NCI-H2081 (cell line): ENCODE measurements at places on chromosomes 2 and 18.
A peak's percentile ranks its signal among the peaks of the same experiment; 100 is the strongest.

DNA sequence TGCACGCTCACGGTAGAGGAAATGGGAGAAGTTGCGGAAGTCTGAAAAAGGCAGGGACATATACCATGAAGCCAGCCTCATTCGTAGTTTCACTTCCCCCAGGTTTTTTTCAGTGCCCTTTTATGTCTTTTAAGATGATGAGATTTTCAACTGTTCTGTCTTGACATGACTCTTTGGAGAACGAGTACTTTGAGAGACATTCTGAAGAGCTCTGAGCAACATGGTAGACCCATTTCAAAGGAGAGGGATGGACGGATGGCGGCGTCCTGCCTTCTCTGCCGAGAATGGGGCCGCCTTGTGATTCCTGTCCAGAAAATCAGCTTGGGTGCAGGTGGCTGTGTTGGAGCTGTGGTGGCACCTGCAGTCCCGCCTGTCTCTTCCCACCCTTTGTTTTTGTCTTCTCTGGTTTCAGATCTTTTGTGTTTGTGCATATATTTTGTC is 41.7 kb downstream of the SH3BP4 start:
- peak; percentile 24 for DNase-seq

- DNase-seq: no peak
These were observed 427.7 kb downstream of the METTL4 start for GRCh38 chr18:2143636-2144035.

GRCh38 chr2:47815764-47816163 is 32.8 kb downstream of the MSH6 start:
- no peak for DNase-seq

- no peak for DNase-seq
These were observed 258.7 kb downstream of the TTC32 start for GRCh38 chr2:19643117-19643518.

DNA sequence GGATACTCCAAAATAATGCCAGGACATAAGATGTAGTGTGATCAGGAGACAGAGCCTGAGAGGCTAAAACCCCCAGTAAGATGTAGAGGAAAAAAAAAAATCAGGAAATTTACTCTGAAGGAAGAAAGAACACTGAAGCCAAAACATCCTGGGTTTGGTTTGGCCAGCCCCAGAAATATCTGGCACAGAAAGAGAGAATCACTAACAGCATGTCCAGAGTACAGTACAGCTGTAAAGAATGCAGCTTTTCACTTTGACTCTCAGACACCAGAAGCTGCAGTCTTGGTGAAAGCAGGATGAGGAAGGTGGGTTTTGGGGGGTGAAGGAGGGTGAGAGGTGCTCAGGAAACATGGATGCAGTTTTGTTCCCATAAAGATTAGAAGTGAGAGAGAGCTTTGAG is 1577.7 kb upstream of the ACVR2A start:
- DNase-seq: no peak

- no peak for DNase-seq
These were observed 937 bp upstream of the LANCL1 start for GRCh38 chr2:210477496-210477895.

GRCh38 chr2:173161507-173161906 is 85.9 kb downstream of the MAP3K20 start:
- no peak for DNase-seq

DNA sequence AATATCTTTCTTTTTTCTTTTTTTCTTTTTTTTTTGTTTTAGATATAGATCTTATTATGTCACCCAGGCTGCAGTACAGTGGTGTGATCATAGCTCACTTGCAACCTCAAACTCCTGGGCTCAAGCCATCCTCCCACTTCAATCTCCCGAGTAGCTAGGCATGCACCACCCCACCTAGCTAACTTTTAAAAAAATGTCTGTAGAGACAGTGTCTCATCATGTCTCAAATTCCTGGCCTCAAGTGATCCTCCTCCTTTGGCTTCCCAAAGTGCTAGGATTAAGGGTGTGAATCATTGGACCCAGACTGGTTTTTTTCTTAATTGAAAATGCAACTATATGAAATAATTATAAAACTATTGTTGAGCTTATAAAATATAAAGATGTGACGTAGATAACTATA is 9.8 kb upstream of the ZCCHC2 start:
- no peak for DNase-seq

DNA sequence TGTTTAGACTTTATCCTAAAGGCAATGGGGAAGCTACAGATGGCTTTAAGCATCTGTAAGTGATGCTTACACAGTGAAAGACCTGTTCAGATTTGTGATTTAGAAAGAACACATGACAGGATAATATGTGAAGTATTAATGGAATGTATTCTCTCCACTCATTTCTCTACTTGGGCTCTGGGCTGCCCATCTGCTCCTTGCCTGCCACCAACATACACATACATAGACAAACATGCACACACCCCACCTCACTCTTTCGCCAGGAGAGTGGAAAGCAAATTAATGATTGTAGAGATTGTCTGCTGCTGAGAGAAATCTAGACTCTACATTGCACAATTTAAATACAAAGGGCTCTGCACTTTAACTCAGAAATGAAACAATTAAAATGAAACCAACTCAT is 61.0 kb upstream of the NFE2L2 start:
- DNase-seq: no peak

- DNase-seq: no peak
These were observed 5.7 kb upstream of the YPEL5 start for GRCh38 chr2:30141136-30141535.

DNA sequence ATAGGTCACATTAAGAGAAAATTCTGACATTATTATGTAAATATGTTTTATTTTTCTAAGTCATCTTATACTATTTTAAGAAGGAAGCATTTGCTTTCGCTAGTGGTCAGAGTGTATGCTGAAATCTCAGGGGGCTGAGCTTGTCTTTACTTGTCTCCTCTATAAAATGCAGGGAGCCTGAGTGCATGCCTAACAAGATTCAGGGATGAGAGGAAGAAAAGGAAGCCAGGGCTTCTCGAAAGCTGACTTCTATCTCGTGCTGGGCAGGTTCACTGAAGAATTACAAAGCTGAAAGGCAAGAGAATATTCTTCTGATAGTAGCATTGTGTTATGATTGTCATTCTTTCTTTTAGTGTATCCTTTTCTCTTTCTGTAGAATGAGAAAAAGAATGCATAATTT is 467.4 kb downstream of the SOX11 start:
- no peak for DNase-seq

- no peak for DNase-seq
These were observed 1.2 kb downstream of the STON1 start for GRCh38 chr2:48531141-48531648.

DNA sequence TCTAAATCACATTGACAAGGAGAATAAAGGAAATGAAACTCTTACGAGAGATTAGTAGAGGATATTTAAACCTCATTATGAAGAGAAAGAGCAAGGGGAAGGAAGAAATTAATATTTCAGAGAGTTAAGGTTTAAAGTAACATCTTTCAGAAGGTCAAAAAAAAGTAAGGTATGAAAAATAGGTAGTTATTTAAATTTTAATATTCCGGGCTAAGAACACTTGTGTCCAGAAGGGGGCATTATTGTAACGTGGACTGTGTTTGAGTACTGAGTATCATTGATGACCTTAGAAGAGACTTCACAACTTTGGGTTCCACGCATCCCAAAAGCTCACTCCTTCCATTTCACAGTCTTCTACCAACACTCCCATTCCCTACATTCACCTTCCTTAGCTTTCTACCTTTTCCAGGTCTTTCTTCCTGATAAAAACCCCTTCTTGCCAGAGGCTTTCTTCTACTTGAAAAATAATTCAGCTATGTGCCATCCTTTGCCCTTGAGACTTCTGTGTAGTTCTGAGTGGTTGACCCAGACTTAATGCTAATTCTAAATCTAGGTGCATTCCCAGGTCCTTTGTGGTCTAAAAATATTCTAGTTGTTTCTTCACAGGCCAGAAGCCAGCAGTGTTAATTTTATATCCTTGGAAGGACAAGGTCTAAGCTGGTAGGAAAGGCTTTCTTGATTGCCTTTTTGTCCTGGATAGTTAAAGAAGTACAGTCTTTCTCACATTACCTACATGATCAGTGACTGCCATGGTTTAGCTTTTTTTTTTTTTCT is 16.5 kb downstream of the DYNC1I2 start:
- peak; percentile 32 for DNase-seq

GRCh38 chr2:118050386-118050785 is 36.5 kb upstream of the CCDC93 start:
- DNase-seq: peak; percentile 13

GRCh38 chr18:26057344-26057773 is 33.1 kb downstream of the SS18 start:
- no peak for DNase-seq

DNA sequence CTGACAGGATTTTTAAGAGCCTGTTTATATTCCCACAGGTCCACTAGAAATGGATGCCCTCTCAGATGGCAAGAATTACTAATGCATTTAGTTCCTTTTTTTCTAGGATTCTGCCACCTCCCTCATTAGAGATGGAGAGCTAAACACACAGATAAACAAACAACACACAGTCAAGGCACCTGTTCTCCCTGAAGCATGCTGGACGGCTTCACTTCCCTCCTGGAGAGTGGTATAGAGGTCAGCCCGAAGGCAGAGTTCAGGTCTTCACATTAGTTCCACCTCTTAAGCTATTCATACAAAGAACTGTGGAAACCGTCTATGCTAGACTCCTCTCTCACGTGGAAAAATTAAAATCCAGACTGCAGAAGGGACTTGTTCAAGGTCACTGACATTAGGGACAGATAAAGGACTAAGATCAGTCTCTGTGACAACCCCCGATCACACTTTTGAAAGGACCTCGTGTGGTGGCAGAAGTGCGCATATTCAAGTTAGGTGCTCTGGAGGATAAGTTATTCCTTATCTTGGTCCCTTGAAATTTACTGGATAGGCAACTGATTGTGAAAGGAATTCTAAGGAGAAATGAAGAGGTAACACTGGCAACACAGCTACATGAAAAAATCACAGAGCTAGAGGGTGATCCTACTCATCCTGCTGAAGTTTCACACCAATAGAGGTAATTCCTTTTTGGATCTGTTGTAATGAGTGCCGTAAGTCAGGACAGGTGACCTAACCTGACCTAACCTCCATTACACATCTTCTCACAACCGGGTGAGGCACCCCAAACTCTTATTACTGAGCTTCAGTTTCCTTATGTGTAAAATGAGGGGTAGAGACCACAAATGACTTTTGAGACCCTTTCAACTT is 75.1 kb downstream of the SPRED2 start:
- DNase-seq: no peak

GRCh38 chr18:14949800-14950664 is 202.1 kb downstream of the ANKRD30B start:
- DNase-seq: no peak

- no peak for DNase-seq
These were observed 99.4 kb upstream of the RASGRP3 start for GRCh38 chr2:33377048-33377447.

DNA sequence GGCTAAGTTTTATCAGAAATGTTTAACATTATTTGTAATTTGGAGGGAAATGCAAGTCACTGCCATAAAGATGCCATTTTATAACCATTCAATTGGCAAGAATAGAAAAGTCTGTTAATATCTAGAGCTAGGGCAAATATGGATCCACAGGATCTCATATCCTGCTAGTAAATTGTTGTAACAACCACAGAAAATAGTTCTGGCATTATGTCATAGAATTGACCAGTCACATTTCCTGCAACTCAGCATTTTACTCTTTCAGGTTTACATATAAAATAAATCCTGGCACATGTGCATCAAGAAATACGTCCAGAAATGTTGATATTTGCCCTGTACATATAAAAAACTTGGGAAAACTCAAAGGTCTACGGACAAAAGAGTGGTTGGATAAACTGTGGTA is 32.9 kb downstream of the OSBPL6 start:
- no peak for DNase-seq

DNA sequence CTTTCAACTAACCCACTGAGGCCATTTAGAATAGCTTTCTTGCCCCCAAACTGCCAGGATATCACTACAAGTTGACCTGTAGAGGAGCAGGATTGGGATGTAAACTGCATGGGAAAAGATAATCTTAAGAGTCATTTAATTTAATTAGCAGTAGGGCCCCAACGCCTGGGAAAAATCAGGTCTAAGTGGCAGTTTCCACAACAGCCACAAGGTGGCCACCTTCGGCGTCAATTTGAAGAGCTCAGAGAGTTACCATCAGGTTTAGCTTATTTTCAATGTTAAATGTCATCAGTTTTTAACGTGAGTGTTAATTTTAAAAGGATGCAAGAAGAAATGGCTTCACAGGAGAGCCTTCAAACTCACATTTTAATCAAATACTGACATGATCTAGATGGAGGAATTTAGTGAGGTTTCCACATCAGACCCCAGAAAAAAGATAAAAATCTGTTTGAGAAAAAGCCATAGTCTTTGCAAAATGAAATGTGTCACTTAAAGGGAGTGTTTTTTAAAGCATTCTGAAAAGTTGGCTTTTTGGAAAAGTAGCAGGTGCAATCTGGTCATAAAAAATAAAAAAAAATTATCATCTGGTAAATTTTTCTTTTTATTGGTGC is 77.3 kb upstream of the UPP2 start:
- DNase-seq: peak; percentile 56

- no peak for DNase-seq
These were observed 135.2 kb upstream of the RNF152 start for GRCh38 chr18:62027914-62028520.

- peak; percentile 53 for DNase-seq
These were observed 11.5 kb upstream of the PARD3B start for GRCh38 chr2:204533629-204534370.

GRCh38 chr2:129656081-129656598 is 323.3 kb upstream of the RAB6C start:
- no peak for DNase-seq
